ENCODE measurements at places on chromosomes 5 and 9.

GRCh38 chr9:126328407-126328806 lies 1.8 kb downstream of the MVB12B start:
- no peak for DNase-seq

DNA sequence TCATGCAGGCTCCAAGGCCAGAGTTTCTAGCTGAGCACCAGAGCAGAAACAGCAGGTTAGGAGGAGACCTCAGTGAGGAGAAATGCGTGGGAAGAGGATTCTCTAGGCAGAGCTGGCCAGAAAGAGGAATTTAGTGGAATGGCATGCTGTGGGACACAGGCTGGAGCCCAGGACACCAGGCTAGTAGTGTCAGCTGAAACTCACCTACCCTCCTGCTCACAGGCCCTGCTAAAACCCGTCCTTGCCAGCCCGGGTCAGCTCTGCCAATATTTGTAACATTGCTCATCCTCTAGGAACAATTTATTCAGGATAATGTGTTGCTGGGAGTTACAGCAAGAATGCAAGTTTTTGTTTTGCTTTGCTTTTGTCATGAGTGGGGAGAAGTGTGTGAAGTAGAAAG lies 40.2 kb upstream of the AGXT2 start:
- no peak for DNase-seq

DNA sequence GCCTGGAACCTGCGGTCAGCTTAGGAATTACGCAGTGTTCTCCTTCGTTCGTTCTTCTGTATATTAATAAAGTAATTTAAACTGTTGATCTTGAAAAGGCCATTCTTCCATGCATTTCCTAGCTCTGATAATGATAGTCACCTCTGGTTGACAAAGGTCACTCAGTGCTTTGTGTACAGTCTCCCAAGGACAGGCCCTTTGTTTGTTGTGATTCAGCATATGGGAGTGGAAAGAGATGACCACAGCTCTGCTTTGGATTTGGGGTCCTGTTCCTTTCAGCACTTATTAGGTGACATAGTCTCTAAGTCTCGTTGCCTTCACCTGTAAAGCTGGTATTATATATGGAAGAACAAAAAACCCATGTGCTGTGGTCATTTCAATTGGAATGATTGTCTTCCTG lies 39.6 kb downstream of the RAD23B start:
- no peak for DNase-seq

- DNase-seq: no peak
Observed at GRCh38 chr9:8560560-8561525, 761.3 kb upstream of the DMAC1 start.
